ENCODE measurements at places on chromosomes 5 and 9. TPM values are rescaled to one million over a fixed set of nuclear protein-coding genes. Genes with fewer than 3 reads are reported as not detected.

FBP2 gene
- total RNA-seq, result not detected

NUTM2G gene
- not detected for total RNA-seq

ARID3C gene
- total RNA-seq, result not detected

GPRIN1 gene
- total RNA-seq, result 1.4 TPM

OBP2B gene
- not detected for total RNA-seq

PCDHA1 gene
- total RNA-seq, result not detected
